ENCODE measurements at places on chromosomes 1 and 21. TPM values are rescaled to one million over a fixed set of nuclear protein-coding genes. Genes with fewer than 3 reads are reported as not detected.

DNA sequence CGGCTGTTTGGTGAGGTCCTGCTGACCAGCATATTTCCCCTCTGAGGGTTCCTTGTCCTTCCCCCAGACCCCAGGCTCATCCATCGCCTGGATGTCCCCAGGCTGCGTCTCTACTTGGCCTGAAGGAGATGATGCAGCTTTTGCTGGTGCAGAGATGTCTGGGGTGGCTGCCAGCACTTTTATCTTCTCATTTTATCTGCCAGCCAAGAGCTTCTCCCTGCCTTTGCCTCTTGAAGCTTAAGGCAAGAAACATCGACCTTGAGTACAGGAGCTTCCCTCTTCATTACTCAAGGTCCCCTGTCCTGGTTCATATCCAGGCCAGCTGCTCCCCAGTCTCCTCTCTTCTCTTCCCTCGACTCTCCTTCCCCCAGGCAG, 9.2 kb upstream of the H6PD start:
- no peak for DNase-seq

GRCh38 chr1:107626073-107626796, 338.7 kb downstream of the VAV3 start:
- no peak for DNase-seq

- no peak for DNase-seq
Measured at GRCh38 chr1:245166471-245166885, 11.7 kb downstream of the KIF26B start.

- no peak for DNase-seq
Measured at GRCh38 chr1:68791800-68792199, 294.9 kb upstream of the DEPDC1 start.

- DNase-seq = no peak
Measured at GRCh38 chr1:234490793-234491479, 12.0 kb upstream of the TARBP1 start.

DNA sequence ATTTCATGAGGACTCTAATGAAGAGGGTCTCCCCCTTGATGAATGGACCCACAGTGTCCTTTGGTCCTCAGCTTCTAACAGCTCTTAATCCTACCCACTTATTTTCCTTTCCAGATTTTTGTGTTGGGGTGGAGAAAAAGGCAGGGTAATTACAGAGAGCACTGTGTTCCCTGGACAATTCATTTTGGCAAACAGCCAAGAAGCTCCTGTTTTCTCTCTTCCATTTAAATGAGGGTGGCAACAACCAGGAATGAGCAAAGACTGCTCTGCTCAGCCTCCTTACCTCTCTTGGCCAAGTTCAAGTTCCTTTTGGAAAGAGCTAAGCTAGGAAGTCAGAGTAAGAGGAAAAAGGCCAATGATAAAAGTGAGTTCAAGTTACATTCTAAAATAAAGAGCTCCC, 11.9 kb downstream of the XKR8 start:
- DNase-seq = no peak

DNA sequence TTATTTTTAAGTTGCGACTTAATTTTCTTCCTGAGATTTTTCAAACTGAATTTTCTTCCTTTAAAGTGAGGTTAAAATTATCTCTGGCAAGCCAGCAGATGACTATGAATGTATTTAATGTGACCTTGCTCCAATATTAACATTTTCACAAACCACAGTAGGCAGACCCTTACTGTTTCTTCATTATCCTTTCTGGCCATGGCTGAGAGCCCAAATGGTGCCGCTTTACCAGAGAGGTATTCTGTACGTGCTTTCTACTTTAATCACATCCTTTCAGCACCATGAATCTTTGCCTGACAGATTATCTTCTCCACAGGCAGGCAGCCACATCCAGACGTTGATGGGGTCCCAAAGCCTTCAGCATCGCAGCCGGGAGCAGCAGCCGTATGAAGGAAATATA, 129.6 kb downstream of the LRRC40 start:
- DNase-seq = no peak

The RYR2 gene
- 0.02 TPM for total RNA-seq

The CELA3A gene
- not detected for total RNA-seq
